Tongue (tissue), 3 donors: ENCODE measurements at places on chromosomes 7 and 10. TPM values are rescaled to one million over a fixed set of nuclear protein-coding genes. Genes with fewer than 3 reads are reported as not detected.

AP4M1 gene
- total RNA-seq: 19.7 TPM

AQP1 gene
- total RNA-seq: 107 TPM

CYP2E1 gene
- 0.31 TPM for total RNA-seq

NHLRC2 gene
- 43.8 TPM for total RNA-seq

THNSL1 gene
- total RNA-seq: 9.7 TPM

DBF4 gene
- 15.9 TPM for total RNA-seq

INTS1 gene
- total RNA-seq: 38.7 TPM

CYP3A7 gene
- 0.21 TPM for total RNA-seq

FANK1 gene
- total RNA-seq: 3.2 TPM

CDK14 gene
- total RNA-seq: 29.3 TPM

VAX1 gene
- total RNA-seq: not detected

IMMP2L gene
- total RNA-seq: 32.0 TPM

GOLGA7B gene
- 0.10 TPM for total RNA-seq

SHH gene
- 1.3 TPM for total RNA-seq

SLC26A4 gene
- total RNA-seq: 1.1 TPM

CDNF gene
- 4.8 TPM for total RNA-seq

DNAH11 gene
- 1.8 TPM for total RNA-seq

HTR7 gene
- 0.41 TPM for total RNA-seq

PON3 gene
- 7.2 TPM for total RNA-seq

TMEM236 gene
- 0.10 TPM for total RNA-seq

CLRN3 gene
- not detected for total RNA-seq

NPSR1 gene
- not detected for total RNA-seq

C10orf90 gene
- 3.8 TPM for total RNA-seq

EBLN1 gene
- not detected for total RNA-seq

STEAP1B gene
- total RNA-seq: 3.0 TPM

ADRA2A gene
- total RNA-seq: 4.3 TPM

DGKI gene
- total RNA-seq: 5.6 TPM

UPK3B gene
- total RNA-seq: 2.2 TPM

INA gene
- total RNA-seq: 1.0 TPM
